ENCODE measurements at places on chromosomes 2 and 18.

DNA sequence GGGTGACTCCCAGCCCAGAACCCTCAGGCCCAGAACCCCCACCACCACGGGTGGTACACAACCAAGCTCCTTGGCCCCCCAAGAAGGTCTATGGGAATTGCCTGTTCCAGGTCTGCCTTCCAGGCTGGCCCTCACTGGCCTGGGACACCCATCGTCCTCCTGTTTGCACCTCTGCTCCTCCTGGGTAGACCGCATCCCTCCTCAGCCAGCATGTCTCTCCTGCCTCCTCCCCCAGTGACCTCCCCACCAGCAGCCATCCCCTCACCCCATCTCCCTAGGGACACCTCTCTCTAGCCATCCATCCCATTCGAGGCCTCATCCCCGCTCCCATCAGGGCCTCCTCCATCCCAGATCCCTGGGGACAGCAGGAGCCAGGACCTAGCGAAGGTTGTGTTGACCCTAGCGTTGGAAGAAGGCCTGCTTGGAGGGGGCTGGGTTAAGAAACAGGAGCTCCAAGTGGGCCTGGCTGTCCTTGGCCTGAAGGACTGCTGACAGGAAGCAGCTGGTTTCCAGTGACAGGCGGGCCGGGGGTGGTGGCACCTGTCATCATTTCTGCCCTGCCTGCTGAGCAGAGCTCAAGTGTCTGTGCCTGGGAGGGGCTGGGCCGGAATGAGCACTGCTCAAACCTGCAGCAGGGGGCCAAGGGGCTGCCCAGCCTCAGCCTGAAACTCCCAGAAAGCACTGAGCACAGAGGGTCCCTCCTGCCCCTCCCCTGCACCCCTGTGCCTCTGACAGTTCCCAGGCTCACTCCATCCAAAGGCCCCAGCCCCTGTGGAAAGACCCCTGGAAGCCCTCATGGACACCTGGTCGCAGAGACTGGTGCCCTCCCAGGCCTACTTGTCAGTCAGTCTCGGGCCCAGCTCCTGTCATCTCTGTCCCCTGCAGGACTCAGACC lies 96.0 kb upstream of the OTOS start:
- no peak for DNase-seq

GRCh38 chr2:38217401-38218188 lies 141.6 kb upstream of the CYP1B1 start:
- DNase-seq: no peak

- DNase-seq: no peak
Observed at GRCh38 chr2:165634855-165635254, 159.2 kb downstream of the GALNT3 start.

GRCh38 chr2:67792681-67793091 lies 270.1 kb downstream of the C1D start:
- DNase-seq: no peak

DNA sequence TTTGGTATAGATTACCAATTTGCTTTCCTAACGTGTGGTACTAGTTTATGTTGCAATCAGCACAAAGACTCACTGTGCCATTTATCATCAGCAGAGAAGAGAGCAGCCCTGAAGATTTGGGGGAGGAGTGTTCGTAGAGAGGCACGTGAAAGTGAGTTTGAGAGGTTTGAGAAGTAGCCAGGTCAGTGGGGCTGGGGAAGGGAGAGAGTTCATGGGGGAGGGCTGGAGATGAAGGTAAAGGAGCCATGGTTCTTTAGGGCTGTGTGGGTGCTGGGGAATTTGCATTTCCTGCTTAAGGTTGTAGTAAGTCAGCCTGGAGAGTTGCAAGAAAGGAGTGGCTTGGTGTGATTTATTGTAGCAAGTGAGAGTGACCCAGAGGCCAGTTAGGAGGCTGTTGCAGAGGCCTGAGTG lies 172.1 kb downstream of the NEDD4L start:
- DNase-seq: no peak

DNA sequence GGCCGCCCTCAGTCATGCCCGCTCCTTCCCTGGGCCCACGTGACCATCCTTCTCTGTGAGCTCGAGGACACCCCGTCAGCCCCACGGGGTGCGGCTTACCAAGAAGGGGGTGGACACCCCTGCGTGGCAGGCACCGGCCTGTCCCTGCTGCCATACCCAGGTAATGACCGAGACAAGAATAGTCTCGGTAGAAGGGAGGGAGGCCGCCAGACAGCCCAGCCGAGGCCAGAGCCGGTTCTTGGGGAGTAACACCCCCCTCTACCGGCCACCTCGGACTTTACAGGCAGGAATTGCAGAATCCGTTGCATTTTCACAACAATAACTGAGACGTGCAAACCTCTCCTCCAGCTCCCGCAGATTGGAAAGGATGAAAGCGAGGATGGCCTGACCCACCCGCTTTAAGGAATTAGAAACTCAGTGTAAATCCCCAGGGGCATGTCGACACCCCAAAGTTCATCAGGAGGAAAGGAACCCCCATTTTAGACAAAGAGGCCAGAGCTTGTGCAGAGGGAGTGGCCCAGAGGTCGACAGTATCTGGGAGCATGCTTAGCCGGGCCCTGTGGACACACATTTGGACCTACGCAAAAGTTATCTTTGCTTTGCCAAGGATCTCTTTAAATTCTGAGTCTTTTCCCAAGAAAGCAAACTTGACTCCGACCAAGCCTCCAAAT lies 60.1 kb upstream of the GLI2 start:
- DNase-seq: peak; percentile 51

GRCh38 chr2:43460174-43460546 lies 135.7 kb downstream of the THADA start:
- DNase-seq: no peak

DNA sequence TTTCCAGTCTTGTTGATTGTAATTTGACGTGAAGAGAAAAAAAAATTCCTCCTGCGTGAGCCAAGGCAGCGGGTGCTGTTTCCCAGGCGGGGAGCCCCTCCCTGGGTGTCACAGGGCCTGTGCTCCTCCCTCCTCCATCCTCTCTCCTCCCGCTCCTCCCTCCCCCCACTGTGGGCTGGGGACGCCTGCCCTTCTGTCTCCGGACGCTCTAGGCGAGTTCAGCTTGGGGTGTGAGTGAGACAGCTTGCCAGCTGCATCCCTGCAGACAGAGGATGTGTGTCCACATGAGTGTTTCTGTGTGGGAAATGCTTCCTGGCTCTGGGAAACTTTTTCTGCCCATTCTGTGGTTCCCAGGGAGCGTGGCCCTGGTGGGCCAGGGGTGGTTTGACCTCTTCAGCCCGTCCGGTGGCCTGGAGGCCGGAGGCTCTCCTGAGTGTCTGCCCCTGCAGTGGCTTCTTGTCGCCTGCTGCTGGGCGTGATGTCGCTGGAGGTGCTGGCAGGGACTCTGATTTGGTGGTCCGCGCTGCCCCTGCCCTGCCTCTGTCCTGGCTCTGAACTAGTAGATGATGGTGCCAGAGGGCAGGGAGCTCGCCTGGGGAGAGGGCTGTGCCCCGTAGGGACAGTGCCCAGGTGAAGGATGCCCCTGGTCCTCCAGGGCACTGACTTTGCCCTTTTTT lies 96.4 kb downstream of the USP40 start:
- no peak for DNase-seq

GRCh38 chr2:103327386-103327785 lies 565.6 kb downstream of the TMEM182 start:
- no peak for DNase-seq
